Stimulated activated effector memory CD8-positive, alpha-beta T cell treated with anti-CD3 and anti-CD28 coated beads, Interleukin-12 subunit alpha, Interleukin-12 subunit beta, amount 100 ng/mL, for 72 hours (primary cell): ENCODE measurements at places on chromosomes 11 and 22.

- DNase-seq, result no peak
Observed at GRCh38 chr11:117970400-117971024, 15.7 kb upstream of the IL10RA start.

- no peak for DNase-seq
Observed at GRCh38 chr22:46031965-46032851, 55.2 kb upstream of the WNT7B start.

GRCh38 chr22:26972286-26972685 lies 314.9 kb downstream of the MIAT start:
- DNase-seq, result no peak

DNA sequence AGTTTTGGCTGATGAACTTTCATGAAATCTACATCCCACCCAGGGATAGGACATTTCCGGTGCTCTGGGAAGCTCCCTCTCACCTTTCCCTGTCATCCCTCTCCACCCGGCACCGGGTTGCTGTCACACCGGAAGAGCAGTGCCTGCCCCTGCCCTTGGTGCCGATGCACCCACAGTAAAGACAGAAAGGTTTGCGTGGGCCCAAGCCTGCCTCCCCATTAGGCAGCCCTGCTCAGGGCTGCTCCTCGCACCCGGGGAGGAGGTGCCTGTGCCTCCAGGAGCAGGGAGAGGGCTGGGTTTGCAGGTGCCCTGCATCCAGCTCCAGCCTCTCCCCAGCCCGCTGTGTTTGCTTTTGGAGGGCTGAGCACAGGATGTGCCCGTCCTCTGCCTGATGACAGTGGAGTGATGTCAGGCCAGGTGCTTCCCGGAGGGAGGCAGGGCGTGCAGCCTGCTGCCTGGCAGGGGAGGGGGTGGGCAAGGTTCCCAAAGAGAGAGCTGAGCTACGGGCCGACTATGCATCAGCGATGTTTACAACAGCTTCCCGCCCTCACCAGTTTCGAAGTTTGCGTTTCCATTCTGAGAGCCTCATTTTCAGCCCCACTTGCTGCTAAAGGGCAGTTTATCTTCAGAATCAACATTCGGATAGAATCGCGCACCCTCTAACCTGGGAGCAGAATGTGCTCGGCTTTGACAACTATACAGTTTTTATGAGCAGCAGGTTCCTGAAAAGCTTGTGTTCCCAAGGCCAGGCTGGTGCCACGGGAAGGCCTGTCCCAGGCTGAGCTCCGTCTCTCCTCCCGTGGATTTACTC lies 83.2 kb upstream of the CLDN5 start:
- no peak for DNase-seq

GRCh38 chr22:23823331-23823791 lies 15.4 kb downstream of the DERL3 start:
- no peak for DNase-seq

DNA sequence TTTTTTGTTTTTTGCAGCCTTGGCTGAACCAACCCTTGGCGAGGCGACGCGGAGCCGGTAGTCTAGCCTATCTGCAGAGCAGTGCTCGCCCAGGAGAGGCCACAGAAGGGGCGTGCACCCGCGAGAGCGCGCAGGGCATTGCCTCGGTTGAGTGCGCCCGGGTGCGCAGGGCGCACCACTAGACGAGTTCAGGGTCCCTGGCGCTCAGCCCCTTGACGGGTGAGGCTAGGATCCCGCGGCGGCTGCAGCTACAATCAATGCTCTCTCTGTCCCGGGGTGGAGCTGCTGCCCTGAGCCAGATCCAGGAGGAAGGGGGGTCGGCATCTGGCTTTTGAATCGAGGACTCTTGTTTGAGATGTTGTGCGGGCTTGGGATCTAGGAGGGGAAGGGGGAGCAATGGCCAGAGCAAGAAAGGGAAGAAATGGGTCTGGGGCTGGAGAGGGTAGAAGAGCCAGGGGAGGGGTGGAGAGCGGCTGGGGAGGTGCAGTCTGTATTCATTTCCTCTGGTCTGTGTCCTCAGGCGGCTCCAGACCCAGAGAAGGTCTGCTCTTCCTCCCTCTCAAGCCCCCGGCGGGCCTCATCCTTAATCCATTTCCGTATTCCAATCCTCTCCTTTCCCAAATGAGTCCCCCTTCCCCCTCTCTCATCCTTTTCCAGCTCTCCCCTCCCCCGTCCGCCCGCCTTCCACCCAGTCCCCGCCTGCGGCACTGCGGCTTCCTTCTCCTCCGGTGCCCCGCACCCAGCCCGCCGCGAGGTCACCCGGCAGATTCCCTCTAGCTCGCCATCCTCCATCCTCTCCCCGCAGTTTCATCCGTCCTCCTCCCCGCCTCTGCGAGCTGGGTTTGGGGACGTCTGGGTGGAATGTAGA lies 797 bp downstream of the THY1 start:
- DNase-seq, result no peak

- no peak for DNase-seq
Observed at GRCh38 chr11:76123248-76123647, 83.1 kb downstream of the WNT11 start.

DNA sequence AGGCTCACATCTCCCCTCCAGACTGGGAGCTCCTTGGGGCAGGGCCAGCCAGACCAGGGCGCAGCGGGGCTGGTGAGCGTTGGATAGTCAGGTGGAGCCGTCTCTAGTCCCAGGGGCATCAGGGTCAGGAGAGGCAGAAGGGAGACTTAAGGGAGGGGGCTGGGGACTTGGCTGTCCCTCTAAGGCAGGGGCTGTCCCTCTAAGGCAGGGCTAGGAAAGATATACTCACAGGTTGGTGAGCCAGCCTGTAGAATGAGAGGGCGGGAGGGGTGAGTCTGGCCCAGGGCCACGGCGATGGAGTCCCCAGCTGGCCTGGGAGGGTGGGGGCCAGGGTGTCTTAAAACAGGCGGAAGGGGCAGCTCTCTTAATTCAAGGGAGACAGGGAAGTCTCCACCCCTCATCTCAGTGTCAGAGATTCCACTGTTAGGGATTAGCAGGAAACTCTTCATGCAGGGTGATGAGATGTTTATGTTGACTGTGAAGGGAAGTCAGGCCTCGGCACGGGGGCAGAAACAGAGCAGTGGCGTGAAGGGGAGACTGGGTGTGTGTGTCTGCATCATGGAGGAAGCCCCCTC lies 11.3 kb downstream of the P2RY2 start:
- no peak for DNase-seq

DNA sequence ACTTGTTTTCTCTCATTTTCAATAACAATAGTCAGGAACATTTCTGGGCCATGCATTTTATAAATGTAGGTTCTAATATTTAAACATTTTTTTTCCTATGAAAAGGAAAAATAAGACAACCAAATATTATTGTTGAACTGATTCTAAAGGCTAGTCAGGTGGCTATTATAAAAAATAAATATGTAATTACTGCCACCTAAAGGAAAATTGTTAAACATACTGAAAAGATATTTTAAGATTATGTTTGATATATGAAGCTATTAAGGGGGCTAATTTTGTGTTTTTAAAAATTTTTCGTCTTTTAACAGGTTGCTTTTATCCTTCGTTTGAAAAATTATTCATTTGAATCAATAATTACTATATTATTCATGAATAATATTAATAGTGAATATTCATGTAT lies 62.2 kb upstream of the FDX1 start:
- no peak for DNase-seq

GRCh38 chr11:20647976-20648565 lies 21.3 kb upstream of the NELL1 start:
- DNase-seq, result peak; percentile 16

GRCh38 chr22:23110922-23111527 lies 30.8 kb downstream of the RSPH14 start:
- no peak for DNase-seq

GRCh38 chr22:49454726-49455125 lies 372.9 kb downstream of the BRD1 start:
- no peak for DNase-seq

DNA sequence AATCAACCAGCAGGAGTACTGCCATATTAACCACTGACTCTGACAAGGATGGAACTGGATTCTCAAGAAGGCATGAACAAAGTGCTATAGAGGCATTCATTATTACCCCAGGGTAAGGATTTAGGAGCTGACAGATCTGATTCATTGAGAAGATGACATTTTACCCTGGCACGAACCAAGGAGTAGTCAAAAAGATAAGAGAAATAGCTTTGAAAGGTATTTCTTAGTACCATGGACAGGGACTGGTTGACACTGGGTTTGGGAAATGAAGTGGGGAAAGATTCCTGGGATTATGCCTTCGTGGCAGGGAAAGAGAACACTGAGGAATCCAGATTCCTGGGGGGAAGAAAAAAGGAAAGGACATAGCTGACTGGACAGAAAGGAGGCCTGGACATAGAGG lies 5.1 kb upstream of the SAAL1 start:
- DNase-seq, result no peak

- DNase-seq, result no peak
Observed at GRCh38 chr11:100791103-100791502, 104.0 kb downstream of the ARHGAP42 start.

GRCh38 chr11:95266751-95267374 lies 35.9 kb upstream of the SESN3 start:
- DNase-seq, result no peak

DNA sequence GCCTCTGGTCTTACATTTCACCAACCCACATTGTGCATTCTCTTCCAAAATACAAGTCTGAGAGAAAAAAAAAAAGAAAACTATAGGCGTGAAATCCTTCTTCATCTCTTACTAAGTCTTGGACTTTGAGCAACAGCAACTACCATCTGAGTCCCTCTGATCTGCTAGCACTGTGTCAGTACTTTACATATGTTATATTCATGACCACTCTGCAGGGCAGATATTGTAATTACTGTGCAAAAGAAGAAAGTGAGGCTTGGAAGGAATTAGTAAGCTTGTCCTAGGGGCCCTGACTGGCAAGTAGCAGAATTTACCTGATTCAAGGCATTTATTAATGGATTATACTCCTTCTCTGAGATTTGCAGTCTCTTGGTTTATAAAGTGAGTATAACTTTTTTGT lies 52.7 kb upstream of the EED start:
- DNase-seq, result no peak
